NCI-H1694 (cell line): ENCODE measurements at places on chromosomes 16 and 17.

GRCh38 chr16:47492428-47493377, 31.6 kb downstream of the PHKB start:
- no peak for DNase-seq

DNA sequence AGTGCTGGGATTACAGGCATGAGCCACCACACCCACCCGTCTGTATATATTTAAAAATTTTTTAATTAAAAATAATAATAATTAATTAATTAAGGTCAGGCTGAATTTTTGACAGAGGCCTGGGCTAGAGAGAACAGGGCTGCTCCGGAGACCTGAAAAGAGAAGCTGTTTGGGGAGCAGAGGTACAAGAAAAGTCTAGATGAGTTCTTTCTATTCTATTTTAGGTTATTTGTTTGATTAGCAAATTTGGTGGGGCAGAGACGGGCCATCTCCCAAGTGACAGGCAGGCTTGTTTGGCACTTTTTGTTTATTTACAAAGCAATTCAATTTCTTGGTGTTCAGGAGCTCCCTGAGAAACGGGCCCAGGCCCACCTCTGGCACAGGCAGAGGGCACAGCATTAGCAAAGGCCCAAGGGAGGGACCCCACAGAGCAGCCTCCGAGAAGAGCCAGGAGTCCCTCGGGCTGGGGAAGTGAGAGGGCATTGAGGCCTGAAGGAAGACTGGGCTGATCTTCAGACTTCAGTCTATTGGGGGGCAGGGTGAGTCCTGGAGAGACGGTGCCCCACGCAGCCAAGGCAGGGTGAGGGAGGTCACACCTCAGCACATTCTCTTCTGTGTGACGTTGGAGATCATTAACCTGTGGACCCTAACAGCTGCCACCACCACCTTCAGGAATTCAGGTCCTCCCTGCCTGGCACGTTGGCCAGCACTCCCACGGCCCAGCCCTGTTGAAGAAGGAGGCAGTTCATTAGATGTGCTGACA, 10.8 kb upstream of the RIPOR1 start:
- DNase-seq: no peak

DNA sequence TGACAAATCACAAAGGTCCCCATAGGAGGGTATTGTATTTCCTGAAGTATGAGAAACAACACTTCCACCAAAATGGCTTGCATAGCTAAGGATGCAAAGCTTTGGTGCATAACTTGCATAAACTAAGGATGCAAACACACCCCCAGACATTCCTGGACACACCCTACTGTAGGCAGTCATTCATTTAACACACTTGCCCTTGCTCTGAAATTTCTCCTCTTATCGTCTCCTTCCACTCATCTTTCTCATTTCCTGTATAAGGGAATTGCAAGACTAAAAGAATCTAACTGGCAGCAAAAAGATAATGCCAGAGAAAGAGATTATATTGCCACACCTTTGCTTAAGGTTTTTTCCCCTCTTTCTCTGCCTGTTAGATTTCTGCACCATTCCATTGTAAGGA, 28.3 kb downstream of the CHD9 start:
- no peak for DNase-seq

DNA sequence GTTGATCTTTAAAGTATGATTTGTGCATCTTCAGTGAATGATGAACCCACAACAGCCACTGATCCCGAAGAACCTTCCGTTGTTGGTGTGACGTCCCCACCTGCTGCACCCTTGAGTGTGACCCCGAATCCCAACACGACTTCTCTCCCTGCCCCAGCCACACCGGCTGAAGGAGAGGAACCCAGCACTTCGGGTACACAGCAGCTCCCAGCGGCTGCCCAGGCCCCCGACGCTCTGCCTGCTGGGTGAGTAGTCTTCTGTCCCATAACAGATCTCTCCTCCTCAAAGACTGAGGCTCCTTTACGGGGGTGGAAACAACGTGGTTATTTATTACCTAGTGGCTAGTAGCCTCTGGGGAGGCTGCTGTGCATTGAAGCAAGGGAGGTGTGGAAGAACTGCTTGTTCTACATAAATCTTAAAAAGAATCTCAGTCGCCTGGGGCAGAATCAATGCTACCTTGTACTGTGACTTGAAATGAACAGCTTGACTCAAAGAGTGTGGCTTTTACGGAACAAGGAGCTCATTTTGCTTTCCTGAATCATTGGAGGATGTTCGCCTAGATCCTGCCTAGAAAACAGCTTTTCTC, 63.0 kb upstream of the CLEC18A start:
- no peak for DNase-seq

- DNase-seq: no peak
Measured at GRCh38 chr17:82780971-82781893, 29.4 kb downstream of the TBCD start.
